GM12865 (cell line): ENCODE measurements at places on chromosomes 3 and 15.
A peak's percentile ranks its signal among the peaks of the same experiment; 100 is the strongest.

- no peak for DNase-seq
Observed at GRCh38 chr3:160781402-160781801, 25.4 kb downstream of the PPM1L start.

GRCh38 chr3:146550743-146551510 is 6.5 kb upstream of the PLSCR1 start:
- DNase-seq: peak; percentile 61

- DNase-seq: peak; percentile 58
Observed at GRCh38 chr3:53938645-53939044, 47.0 kb upstream of the SELENOK start.

DNA sequence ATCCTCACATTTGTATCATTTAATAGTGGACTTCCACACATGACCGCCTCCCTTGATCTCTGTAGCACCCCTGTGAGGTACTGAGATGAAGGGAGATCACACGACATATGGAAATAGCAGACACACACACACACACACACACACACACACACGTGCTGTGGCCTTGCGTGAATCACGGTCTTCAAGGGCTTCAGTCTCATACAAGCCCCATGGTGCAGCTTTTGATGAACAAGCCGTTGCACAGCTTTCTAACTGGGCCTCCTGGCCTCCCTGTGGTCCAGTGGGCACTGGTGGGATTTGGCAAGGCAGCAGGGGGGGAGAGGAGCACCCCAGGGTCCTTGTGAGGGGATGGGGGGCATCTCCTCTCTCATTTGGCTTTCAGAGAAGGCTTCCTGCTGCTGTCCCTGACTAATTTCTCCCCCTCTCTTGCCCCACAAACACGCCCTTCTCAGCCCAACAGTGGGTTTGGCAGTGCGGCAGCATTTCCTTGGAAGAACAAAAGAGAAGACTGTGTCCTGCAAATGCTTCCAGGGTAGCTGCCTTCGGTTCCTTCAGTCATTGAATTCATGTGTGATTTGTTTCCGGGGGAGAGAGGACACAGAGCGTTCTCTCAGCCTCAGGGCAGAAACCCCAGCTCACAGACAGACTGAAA is 98.7 kb downstream of the SMAD6 start:
- DNase-seq: no peak

- DNase-seq: no peak
Observed at GRCh38 chr15:72680931-72681330, 5.1 kb downstream of the HIGD2B start.

DNA sequence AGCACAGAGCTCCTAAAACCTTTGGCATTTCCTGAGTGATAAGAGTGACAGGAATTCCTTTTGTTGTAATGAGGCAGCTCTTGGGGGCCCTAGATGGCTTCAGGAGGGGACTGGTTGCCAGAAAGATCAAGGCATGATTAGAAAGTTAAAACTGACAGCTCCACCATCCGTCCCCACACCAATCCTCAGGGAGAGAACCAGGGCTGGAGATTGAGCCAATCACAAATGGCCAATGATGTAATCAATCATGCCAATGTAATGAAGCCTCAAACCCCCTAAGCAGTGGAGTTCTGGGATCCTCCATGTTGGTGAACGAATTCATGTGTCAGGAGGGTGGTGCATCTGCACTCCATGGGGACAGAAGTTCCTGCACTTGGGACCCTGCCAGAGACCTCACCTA is 265.1 kb downstream of the OCA2 start:
- DNase-seq: no peak

- DNase-seq: peak; percentile 38
Observed at GRCh38 chr15:71874245-71874644, 63.9 kb downstream of the NR2E3 start.

DNA sequence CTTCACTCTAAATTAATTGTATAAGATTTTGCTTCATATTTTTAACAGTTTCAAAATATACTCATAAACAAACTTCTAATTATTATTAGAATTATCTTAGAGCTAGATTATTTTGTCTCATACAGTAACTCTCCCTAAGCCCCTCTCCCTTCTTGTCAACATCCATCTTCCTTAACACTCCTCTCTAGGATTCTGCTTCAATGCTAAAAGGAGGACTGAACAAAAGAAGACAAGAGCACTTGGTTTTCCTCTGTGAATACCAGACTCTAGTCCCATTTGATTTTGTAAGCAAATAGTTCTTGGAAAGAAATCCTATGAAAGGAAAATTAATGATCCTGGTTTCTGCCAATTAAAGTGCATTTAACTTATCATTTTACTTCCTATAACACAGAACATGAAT is 91.8 kb downstream of the KCNMB2 start:
- no peak for DNase-seq

GRCh38 chr3:128681369-128681829 is 30.8 kb upstream of the RPN1 start:
- DNase-seq: no peak

GRCh38 chr15:57309856-57310760 is 66.2 kb upstream of the CGNL1 start:
- no peak for DNase-seq

GRCh38 chr15:96181873-96182301 is 148.6 kb upstream of the NR2F2 start:
- no peak for DNase-seq

DNA sequence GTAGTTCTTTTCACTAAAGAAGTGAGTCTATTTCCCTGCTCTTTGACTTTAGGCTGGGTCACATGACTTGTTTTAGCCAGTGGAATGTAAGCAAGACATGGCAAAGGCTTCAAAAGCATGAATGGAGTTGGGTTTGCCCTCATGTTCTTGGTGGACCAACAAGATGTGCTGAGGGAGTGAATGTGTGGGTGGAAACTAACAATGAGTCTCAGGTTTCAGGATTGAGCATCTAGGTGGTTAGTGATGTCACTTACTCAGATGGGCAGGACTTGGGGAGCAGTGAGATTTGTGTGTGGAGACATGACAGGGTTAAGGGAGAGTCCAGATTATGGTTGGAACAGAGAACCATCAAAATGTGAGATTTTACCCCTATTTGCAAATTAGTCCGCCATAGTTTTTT is 181.4 kb upstream of the UBE2E1 start:
- peak; percentile 28 for DNase-seq
